ENCODE measurements at places on chromosomes 12 and 14. TPM values are rescaled to one million over a fixed set of nuclear protein-coding genes. Genes with fewer than 3 reads are reported as not detected.
A peak's percentile ranks its signal among the peaks of the same experiment; 100 is the strongest.

SLC17A8 gene
- total RNA-seq, result not detected

- no peak for DNase-seq
Observed at GRCh38 chr12:121250359-121250758, 40.4 kb downstream of the P2RX4 start.

- no peak for DNase-seq
Observed at GRCh38 chr14:73743431-73743931, 29.3 kb upstream of the PNMA1 start.

DNA sequence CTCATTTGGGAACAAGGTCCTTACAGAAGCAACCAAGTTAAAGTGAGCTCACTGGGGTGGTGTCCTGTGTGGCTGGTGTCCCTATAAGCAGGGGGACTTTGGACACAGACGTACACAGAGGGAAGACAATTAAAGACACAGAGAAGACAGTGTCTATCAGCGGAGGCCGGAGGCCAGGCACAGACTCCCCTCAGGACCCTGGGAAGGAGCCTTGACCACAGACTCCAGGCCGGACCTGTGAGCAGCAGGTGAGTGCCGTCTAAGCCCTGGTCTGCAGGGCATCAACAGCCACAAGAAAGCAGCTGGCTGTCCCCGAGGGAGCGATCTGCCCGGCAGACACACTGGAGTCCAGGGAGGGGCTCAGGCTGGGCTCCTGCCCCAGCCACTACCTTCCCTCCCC lies 219.1 kb upstream of the C14orf180 start:
- DNase-seq, result no peak

- DNase-seq, result no peak
Observed at GRCh38 chr14:105136401-105137322, 31.9 kb downstream of the JAG2 start.

RIMBP2 gene
- not detected for total RNA-seq

KRT74 gene
- not detected for total RNA-seq

DNA sequence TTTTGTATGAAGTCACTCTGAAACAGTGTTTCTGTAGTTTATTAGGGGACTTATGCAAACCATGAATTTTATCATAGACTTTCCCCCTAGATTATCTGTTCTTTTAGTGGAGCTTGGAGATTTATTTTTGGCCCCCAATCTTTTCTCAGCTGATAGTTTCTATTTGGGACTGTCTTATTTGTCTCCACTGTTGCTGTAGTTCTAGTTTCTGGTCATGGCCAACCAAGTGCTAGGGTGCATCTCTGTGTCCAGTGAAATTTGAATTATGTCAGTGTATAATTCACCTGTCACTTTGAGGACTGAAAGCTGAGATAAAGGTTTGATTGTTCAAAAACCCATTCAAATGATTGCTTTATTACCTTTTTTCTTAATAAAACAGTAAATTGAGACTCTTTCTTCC lies 61.3 kb downstream of the KTN1 start:
- no peak for DNase-seq

ACOT6 gene
- not detected for total RNA-seq

DNA sequence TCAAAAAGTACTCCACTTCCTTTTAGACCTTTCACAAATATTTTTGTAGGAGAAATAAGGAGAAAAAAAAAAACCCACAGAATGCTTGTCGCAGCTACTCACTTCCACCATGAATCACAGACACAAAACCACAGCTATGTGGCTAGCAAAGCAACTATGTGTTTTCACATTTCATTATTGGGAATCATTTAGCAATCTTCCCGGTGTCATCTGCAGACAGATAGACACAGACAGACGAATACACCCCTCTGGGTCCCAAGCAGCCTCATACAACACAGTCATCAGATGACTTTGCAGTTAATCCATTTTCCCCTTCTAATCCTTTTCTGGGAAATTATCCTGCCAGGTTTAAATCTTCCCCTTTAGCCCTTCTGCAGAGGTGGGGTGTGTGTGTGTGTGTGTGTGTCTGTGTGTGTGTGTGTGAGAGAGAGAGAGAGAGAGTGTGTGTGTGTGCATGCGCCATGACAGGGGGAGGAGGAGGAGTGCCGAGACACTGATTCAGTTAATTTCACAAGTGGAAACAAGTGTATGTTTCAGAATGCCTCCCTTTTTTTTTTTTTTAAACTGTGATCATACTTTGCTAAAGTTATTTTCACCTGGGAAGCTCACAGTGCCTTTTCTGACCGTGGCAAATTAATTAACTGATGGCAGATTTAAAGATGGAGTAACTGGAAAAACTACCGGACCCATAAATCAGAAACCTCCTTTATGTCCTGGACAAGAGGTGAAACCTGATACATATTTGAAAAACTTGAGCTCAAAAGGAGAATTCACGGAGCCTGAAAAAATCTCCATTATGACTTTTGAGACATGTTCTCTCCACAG lies 39.9 kb downstream of the LTBP2 start:
- DNase-seq, result peak; percentile 98
